ENCODE measurements at places on chromosomes 5 and 9.

DNA sequence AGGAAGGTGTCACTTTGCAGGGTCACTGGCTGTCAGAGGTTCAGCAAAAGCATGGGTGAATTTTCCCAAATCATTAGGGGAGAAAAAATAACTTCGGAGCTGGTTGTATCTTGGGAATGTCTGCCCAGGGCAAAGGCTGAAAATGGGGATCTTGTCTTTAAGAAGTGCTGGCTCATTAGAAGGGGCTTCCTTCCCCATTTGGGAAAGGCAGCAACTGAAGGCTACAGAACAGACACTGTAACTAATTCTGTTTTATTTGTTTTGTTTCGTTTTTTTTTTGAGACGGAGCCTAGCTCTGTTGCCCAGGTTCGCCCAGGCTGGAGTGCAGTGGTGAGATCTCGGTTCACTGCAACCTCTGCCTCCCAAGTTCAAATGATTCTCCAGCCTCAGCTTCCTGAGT, 70.3 kb upstream of the PCA3 start:
- DNase-seq = no peak

DNA sequence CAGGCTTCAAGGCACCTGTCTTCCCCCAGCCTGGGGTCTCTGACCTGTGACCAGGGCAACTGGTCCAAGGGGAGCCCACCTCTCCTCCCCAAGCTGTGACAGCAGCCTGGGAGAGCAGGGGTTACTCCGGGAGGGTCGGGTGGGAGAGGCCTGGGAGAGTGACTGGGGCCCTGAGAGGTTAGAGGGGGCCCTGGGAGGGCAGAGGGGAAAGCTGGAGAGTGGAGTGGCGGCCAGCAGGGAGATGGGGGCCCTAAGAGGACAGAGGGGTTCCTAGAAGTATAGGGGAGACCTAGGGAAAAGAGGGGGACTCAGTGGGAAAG, 302 bp downstream of the LCN9 start:
- DNase-seq = no peak

- no peak for DNase-seq
These were observed 291.8 kb downstream of the CDH10 start for GRCh38 chr5:24353016-24353415.

GRCh38 chr5:4646715-4647375, 493.3 kb upstream of the ADAMTS16 start:
- peak; percentile 91 for DNase-seq

- peak; percentile 24 for DNase-seq
These were observed 39.1 kb downstream of the FBN2 start for GRCh38 chr5:128498844-128499455.

DNA sequence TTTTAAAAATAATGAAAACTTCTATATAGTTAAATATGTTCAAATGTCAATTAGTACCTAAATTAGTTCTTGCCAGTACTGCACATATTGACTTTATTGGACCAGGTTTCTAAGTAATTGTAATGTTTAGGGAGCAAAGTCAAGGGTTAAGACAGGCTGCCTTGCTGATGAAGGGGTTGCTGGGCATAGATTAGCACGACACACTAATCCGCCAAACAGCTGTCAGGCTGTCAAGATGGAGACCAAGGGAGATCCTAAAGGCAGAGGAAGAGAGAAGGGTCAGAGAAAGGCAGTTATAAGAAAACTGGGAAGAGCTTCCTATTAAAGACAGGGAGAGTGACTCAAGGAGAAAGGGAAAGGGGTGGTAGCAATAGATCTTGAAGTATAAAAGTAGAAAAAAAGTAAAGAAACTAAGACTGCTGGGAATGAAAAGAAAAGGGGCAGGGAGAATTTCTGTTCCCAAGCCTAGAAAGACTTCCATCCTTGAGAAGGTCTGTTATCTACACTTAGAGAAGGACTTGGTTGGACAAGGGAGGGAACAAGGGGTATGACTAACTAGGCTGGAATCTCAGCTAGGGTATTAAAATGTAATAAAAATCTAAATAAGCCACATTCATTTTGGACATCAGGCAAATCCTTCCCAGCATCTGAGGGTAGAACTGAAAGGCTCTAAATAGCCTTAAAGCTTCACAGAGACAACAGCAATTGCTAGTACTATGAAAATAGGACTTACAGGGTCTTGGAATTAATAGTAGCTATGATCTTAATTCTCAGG, 188.7 kb downstream of the FBXL17 start:
- DNase-seq = peak; percentile 27

GRCh38 chr5:141804475-141804874, 73.7 kb downstream of the PCDH1 start:
- no peak for DNase-seq

DNA sequence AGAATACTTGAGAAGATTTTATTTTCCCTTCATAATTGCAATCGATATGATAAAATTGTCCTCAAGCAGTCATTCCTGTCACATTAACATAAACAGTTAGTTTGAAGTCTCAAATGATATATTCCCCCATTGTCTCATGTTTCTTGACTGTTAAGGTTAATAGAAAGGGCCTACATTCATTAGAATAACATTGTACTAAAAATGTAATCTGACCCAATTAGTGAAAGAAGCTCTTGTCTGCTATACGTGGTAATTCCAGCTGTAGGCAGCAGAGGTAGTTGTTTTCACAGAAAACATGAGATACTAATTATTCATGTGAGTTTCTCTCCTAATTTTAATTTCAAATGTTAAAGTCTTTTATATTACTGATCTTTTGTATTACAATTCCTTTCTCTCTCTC, 25.9 kb upstream of the AP3B1 start:
- DNase-seq = peak; percentile 7

DNA sequence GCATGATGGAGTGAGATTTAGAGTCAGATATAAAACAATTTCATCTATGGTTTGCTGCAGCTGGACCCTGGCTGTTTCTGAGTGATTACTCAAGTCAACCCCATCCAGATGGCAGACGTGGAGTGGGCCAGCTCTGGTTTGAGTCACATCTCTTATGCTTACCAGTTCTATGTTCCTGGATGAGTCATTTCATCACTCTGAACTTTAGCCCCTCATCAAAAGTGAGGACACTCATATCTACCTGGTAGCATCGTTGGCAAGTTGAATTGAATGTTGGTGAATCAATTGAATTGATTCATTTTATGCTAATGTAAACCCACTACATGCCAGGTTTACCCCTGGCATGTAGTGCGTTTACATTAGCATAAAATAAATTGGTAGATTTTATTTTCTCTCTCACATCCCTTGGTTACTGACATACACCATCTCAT, 176.4 kb downstream of the FGF18 start:
- no peak for DNase-seq

DNA sequence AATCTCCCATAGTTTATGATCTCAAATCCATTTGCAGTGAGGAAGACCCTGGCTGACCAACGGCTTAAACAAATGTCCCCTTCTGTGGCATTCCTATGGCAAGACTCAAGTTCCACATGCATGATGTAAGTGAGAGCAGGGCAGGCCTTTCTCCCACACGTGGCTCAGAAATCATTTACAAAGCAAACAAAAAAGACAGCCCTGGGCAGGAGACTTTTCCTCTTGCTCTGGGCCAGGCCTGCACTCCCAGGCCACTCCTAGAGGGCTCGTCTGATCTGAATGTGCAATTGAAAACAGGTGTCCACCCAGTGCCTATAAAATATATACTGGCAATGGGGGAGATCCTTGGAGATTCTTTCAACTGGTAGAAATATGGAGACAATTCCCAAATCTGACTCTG, 123.1 kb downstream of the DMRT2 start:
- DNase-seq = peak; percentile 17

GRCh38 chr5:149930043-149930748, 14.4 kb downstream of the PDE6A start:
- DNase-seq = no peak

DNA sequence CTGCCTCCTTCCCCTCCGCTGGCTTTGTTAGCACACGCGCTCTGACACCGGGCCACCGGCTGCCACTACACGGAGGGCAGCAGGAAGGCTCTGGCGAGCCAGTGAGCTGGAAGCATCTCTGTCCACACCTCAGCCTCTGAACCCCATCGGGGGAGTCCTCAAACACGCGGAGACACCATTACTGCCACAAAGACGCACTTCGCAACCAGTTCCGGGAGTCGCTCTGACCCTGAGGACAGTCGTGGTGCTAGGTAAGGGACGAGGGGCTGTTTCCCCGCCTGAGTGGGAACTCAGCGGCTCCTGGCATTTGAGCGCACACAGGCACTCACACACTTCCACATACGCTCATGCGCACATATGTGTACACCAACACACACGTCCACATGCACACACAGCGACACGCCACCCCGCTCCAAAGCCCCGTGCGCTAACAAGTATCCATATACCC, 160.0 kb downstream of the C9orf152 start:
- no peak for DNase-seq

- no peak for DNase-seq
These were observed 63.4 kb downstream of the SMIM23 start for GRCh38 chr5:171848911-171849520.

DNA sequence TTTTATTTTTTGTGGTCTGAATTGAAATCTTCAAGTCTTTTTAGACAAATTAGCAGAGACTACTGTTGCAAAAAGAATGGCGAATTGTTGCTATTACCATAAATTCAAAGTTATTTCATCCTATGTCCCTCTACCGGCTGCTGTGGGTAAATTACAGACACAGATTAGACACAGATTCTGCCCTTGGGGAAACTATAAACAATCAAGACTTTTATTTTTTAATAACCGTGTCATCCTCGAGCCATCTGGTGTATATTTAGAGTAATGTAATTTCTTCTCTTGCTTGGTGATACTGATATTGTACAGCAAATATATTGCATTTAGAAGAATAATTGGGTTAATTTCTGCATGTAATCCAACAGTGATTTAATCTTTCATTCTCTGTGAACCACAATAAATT, 228.0 kb upstream of the ADAMTSL1 start:
- DNase-seq = no peak

GRCh38 chr9:69674112-69674685, 2.0 kb upstream of the APBA1 start:
- DNase-seq = no peak

GRCh38 chr5:59591162-59591561, 302.4 kb downstream of the PDE4D start:
- no peak for DNase-seq

GRCh38 chr5:100950985-100951384, 47.9 kb upstream of the ST8SIA4 start:
- no peak for DNase-seq

Measured in kidney glomerular epithelial cell (primary cell).